ENCODE measurements at places on chromosomes 6 and 20.

GRCh38 chr6:3664625-3665041 is 86.9 kb downstream of the PXDC1 start:
- no peak for DNase-seq

- DNase-seq, result no peak
Observed at GRCh38 chr20:8175741-8176675, 43.9 kb downstream of the PLCB1 start.

- no peak for DNase-seq
Observed at GRCh38 chr6:96844530-96844929, 7.3 kb upstream of the GPR63 start.

- DNase-seq, result no peak
Observed at GRCh38 chr6:143718472-143718871, 40.7 kb downstream of the PHACTR2 start.

DNA sequence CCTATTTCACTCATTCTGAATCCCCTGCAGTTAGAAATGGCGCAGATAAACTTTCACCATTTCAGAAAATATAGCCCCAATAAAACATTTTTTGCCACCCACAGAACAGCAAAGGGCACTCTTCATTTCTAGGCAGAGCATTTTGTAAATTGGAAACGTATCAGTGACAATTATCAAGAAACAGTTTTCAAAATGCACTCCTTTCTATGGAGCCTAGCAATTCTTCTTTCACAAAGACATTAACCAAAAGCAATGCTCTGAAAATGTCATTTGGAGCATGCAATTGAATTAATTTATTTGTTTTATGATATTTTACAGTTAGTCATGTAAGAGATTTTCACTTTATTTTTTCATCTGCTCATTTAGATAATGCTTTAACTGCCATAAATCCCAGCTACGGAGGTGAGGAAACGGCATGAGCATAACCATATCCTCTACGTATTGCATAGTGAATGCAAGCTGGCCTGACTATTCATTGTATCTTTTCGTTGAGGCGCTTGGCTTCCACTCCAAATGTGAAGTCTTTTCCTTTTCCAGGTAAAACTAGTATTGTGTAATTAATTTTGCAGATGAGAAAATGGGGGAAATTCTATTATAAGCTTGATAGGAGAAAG is 813.4 kb downstream of the C6orf118 start:
- no peak for DNase-seq

DNA sequence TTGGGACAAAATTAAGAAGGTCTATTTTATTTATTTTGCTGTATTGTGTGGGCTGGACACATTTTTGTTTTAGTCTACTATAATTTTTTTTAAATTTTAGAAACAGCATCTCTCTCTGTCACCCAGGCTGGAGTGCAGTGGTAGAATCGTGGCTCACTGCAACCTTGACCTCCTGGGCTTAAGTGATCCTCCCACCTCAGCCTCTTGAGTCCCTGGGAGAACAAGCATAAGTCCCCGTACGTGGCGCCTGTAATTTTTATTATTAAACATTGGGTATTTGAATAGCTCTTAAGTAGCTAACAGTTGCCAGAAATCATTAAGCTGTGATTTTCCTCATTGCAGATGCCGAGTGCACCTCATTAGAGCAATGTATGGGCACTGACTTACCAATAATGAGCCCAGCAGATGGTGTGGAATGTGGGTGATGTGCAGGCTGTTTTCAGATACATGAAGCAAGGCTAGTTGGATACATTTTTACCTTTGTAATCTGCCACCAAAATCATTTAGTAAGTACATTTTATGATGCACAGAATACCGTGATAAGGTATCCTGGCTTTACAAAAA is 10.3 kb upstream of the MAS1 start:
- DNase-seq, result no peak

GRCh38 chr6:30670760-30671527 is 1.9 kb downstream of the DHX16 start:
- no peak for DNase-seq

DNA sequence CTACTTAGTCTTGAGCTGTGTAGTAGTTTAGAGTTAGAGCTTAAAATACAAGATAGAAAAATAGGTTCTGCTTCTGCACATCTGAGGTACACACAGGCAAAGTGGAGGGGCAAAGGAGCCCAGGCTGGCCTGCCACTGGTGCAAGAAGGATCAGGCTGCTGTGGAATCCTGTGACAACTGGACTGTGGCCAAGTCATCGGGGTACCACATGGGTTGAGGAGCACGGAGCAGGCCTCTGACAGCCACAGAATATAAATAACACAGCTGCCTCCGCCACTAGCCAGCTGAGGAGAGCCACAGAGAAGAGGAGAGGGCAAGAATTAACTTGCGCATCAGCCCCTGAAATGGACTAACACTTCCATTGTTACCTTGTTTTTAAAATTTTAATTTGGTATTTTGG is 206.0 kb upstream of the MARCKS start:
- no peak for DNase-seq

GRCh38 chr6:12440981-12441380 is 150.8 kb downstream of the EDN1 start:
- DNase-seq, result no peak

- DNase-seq, result peak; percentile 3
Observed at GRCh38 chr6:10180138-10181074, 234.5 kb downstream of the TFAP2A start.

GRCh38 chr6:102742754-102743356 is 1349.3 kb downstream of the GRIK2 start:
- no peak for DNase-seq

DNA sequence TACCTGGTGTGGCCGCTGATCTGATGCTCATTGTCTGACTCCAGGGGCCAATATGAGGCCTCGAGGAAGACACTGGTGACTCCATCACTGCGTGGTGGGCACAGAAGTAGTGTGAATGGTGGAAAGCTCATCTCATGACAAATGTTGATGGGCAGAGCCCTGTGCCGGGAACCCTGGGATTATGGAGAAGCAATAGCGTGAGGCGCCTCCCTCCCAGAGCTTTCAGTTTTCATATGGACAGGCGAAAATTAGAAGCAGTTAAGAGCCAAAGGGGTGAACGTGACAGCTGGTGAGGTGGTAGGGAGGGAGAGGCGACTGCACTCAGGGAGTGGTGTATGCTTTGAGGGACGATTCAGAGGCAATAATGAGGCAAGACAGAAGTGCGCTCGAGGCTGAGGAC is 39.3 kb upstream of the TTPAL start:
- no peak for DNase-seq

GRCh38 chr6:43575772-43576551 is at the start of the genes POLH and XPO5:
POLH (plus strand) TSS chr6:43576185; CDS start chr6:43582320, 6,135 bp downstream.
XPO5 (minus strand) TSS chr6:43576038; CDS start chr6:43575864, 174 bp downstream.
- peak; percentile 94 for DNase-seq
